ENCODE measurements at places on chromosomes 3 and 15.

GRCh38 chr3:188407158-188407880, 253.4 kb downstream of the LPP start:
- DNase-seq = no peak

DNA sequence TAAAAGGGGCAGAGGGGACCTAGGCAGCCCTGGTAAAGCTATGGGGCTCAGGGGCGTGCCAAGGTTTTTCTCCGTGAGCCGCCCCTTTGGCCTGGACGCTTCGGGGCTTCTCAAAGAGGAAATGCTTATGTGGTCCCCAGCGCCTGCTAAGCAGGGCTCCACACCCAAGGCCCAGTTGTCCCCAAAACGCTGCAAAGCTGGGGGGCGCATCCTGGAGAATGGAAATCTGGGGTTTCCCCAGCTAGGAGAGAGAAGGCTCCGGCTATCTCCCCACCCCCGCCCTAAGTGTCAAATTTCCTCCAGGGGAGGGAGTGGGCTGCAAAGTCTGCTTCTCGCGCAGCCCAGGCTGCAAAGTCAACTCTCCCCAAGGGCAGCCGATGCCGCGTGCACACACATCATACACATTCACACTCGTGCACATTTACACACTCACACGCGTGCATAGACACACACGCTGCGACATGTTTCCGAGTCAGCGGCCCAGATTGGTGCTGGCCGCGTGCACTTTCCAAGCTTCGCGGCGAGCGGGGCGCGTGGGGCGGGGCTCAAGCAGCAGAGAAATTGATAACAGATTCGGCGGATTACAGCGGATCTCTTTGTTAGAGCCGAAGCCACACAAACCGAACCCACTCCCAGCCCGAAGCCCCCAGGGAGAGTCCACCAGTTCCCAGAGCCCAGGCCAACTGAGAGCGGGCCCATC, 4.5 kb downstream of the WNT5A start:
- DNase-seq = no peak

DNA sequence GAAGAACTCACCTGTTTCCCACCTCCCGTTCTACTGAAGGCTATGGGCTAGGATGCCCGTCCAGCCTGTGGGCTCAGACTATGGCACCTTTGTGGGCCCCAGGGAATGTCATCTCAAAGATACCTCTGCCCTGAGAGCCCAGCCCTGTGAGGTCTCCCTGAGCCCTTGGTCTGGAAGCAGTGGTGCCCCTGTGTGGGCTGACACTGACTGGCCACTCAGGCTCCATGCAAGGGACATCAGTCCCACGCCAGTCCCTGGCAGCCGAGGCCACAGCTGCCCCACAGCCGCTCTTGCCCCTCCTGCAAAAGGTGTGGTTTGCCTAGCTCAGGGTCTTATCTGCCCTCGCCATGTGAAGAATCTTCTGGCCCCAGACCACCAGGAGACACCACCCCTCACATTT, 106.9 kb downstream of the KLF13 start:
- no peak for DNase-seq

DNA sequence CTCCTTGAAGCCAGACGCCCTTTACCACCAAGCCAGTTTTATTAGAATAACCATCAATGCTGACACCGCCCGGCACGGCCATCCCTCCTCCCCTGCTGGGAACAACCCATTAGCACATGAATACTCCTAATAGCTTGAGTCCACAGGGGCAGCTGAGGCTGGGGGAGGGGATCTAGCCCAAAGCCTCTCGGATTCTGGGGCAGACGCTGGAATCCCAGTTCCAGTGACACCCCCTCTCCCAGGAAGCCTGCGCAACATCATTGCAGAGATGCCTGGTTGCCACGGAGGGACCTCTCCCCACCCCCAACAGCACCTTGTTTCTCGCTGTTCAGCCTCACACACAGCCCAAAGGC, 1.2 kb upstream of the LINGO1 start:
- no peak for DNase-seq

DNA sequence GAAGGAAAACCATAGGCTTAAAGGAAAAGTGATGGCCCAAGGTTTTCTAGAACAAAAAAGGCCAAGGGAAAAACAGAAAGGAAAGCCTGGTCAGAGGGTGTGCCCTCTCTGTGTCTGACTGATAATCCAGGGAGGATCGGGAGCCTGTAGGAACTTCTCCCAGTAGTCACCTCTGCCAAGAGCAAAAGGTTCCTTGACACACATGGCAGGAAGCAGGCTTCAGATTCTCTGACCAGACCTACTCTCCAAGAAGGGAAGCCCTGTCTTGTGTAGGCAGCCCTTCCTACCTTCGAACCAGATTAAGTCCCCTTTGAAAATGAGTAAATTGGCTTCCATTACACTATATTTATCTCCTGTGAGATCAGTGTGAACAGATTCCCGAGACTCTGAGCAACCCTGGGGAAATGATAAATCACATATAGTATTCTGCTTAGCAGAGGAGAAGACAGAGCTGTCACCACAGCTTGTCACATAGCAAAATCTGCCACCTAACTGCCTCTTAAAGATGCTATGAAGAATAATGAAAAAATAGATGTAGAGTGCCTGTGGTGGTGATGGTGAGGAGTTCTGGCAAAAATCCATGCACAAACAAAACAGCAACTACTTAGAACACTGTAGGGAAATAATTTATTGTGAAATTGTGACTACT, 38.8 kb downstream of the PARP14 start:
- peak; percentile 4 for DNase-seq

DNA sequence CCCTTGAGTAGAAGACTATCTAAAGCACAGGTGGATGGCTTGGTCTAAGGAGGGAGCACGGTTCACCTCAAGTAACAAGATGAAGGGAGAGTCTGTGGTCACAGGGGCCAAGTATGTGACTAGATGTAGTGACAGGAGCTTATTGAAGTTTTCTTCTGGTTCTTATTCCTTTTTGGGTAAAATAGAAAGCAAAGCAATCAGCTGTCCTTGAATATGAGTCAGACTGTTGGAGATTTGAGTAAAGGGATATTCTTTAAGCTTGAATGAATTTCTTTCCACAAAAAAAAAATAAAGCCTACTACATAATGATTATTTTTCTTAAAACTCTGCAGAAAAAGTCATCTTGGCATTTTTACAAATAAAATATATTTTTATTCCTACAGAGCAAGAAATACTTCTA, 1.5 kb upstream of the CNTN6 start:
- no peak for DNase-seq

DNA sequence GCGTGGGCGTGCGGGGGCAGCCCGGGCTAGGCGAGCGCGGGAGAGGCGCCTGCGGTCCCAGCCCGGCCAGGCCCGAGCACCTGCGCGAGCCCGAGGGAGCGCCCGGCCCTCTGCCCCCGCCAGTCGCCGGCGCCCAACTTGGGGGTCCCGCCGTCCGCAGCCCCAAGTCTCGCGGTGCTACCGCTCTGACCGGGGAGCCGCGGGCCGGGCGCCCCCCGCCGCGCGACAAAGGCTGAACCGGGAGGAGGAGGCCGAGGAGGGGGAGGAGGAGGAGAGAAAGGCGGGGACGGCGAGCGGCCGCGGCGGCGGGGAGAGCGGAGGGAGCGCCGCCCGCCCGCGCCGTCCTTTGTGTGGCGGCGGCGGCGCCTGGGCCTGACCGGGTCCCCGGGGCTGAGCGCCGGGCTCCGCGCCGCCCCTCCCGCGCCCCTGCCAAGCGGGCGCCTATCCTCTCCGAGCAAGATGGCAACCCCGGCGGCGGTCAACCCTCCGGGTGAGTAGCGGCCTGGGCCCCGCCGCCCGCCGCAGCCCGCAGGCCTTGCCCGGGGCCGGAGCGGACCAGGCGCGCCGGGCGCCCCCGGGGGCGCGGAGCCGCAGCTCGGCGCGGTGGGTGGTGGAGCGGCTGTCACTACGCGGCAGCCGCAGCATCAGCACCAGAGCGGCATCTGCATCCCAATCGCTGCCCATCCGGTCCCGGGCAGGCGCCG, at the start of gene ARNT2:
Gene ARNT2 (plus strand): TSS at position 326 of the 704 bp plus-strand sequence. CDS start 134 bp downstream, at position 460.
- peak; percentile 66 for DNase-seq

GRCh38 chr15:74626752-74627692, 11.4 kb downstream of the CLK3 start:
- peak; percentile 64 for DNase-seq

- no peak for DNase-seq
Measured at GRCh38 chr15:36905908-36906307, 194.4 kb downstream of the MEIS2 start.

DNA sequence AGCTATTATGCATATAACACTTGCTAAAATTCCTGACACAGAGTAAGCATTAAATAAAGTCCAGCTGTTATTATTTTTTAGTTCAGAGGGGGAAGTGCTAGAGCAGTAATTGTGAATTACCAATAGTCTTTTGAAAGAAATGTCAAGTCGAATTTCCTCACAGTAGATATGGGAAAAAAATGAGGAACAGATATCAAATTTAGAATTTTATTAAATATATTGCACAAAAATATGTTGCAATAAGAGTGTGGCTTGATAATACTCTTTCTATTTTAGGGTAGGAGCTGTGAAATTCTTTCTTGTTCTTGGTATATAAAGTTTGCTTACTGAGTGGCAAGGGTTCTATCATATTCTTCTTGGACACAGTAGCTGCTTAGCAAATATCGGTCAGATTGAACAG, 181.3 kb downstream of the NFKBIZ start:
- no peak for DNase-seq

DNA sequence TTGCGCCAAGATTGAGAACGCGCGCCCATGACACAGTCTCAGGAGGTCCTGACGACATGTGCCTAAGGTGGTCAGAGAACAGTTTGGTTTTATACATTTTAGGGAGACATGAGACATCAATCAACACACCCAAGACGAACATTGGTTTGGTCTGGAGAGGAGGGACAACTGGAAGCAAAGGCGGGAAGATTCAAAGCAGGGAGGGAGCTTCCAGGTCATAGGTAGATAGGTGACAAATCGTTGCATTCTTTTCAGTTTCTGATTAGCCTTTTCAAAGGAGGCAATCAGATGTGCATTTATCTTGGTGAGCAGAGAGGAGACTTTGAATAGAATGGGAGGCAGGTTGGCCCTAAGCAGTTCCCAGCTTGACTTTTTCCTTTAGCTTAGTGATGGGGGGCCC, 828.4 kb upstream of the DPPA4 start:
- no peak for DNase-seq

DNA sequence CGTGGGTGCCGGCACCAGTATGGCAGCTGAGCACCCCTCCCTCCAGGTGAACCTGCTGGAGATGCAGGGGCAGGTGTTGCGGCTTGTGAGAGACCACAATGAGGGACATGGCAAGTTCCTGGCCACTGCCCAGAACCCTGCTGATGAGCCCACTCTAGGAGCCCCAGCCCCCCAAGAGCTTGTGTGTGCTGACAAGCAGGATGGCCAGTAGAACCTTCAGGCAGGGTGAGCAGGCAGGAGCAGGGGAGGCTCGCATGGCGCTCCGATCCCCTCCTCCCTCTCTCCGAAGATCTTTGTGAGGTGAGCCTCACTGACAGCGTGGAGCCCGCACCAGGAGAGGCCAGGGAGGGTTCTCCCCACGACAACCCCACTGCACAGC, 29.8 kb downstream of the NGRN start:
- DNase-seq = no peak

- DNase-seq = no peak
Measured at GRCh38 chr3:13577181-13578121, 28.5 kb downstream of the FBLN2 start.

GRCh38 chr15:91685436-91685835, 168.1 kb upstream of the SLCO3A1 start:
- no peak for DNase-seq

DNA sequence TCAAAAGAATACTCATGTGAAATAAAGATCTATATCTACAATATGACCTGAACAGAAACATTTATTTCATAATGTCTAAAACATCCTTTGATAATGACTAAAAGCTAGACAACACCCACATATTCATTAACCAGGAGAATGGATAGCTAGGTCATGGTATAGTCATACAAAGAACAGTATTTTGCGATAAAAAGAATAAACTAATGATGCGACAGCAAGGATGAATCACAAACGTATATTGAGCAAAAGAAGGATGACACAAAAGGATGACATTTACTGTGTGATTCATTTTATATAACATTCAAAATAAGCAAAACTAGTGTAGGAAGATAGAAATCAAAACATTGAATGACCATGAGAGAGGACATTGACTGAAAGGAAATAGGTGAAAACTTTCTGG, 1233.1 kb downstream of the OTOL1 start:
- DNase-seq = no peak

- no peak for DNase-seq
Measured at GRCh38 chr15:51048308-51048707, 46.4 kb downstream of the TNFAIP8L3 start.

DNA sequence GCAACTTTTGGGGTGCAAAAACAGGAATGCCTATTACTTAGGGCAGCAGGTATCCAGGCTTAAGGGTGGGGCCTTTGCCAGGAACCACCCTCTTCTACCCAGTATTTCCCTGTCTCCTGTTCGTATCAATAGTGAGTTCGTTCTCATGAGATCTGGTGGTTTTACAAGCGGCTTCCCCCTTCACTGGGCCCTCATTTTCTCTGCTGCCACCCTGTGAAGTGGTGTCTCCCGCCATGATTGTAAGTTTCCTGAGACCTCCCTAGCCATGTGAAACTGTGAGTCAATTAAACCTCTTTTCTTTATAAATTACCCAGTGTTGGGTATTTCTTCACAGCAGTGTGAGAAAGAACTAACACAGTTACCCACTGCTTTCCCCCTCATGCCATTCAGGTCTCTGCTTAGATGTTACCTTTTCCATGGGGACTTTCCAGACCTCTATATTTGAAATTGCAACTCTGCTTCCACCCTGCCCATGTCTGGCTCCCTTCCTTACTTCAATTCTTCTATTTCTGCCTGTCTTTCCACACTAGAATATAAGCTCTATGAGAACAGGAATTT, 23.9 kb upstream of the TRA2B start:
- no peak for DNase-seq

DNA sequence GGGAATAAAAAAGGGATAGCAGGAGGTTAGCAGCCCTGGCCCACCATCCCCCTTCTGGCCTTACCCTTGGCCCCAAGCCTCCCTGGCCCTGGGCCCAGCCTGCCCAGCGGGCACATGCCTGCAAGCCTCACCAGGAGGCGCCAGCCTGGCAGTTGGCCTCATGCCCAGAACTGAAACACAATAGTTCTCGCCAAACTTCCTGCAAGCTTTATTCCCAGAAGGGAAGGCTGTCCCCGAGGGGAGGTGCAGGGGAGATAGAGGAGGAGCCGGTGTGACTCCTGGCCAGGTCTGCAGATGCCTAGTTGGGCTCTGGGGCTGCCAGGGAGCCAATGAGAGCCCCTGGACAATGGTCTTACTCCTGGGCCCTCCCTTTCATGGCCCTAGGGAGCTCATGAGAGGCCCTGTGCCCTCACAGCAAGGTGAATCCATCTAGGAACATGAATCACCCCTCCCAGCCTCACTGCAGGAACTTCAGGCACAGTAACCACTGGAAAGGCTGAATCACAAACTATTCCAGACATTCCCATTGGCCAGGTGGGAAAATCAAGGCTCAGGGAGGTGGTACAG, 4.0 kb downstream of the CCDC33 start:
- DNase-seq = peak; percentile 89

Measured in Ammon's horn (tissue), 1 donor.